Suppressor macrophage (primary cell): ENCODE measurements at places on chromosomes 5 and 9.
A peak's percentile ranks its signal among the peaks of the same experiment; 100 is the strongest.

DNA sequence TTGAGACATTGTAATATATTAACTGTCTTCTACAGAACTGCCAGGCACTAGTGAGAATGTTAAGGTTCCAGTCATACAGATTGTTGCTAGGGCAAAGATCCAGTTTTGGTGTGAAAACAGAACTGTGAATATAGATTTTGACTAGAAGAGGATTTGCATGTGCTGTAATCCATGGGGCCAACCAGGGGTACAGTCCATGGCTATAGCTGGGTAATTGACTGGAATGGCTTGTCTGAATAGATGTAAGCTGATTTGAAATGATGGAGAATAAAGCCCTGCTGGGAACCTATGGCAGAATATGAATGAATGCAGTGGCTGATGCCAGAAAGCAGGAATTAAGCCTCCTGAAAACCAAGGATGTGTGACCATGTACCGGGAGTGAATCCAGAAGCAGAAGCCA lies 748.5 kb upstream of the CDH10 start:
- DNase-seq: no peak

DNA sequence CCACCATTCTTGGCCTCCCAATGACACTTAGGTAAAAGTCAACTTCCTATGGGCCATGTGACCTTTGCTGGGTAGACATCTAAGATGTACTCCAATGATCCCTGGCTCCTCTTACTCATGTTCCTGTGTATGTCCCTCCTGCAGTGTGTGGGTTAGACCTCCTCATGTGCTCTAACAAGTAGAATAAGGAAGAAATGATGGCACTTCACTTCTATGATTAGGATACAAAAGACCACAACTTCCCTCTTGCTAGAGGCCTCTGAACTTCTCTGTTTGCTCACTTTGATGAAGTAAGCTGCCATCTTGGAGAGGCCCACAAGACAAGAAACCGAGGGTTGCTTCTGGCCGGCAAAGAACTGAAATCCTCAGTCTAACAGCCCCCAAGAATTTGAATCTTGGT lies 131.8 kb downstream of the TAF11L14 start:
- DNase-seq: peak; percentile 73

DNA sequence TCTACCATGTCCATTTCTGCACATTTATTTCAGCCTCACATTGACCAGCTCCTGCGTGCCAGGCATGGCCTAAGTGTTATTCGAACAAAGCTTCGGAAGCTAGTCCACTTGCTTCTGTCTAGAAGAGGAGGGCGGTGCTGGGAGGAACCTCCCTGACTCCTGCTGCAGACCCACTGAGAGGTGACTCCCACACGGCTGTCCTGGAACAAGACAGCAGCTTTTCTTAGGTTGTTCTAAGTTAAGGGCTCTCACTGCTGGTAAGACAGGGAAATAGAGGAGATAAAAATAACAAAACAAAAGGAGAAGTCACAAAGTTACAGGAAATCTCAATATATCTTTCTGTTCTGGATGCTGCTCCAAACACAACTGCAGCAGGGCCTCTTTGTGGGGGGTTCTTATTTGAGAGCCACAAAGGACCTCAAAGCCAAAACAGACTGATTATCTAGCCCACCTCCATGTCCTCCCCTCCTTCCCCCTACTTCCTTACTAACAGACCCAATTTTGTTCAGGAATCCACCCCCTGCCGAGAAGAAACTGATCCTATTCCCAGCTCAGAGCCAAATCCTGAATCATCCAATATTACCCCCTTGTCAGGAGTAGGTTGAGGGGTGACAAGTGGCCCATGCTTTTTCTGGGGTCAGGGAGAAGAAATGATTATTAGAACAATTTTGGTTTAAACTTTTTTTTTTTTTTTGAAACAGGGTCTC lies 28.4 kb upstream of the KCNIP1 start:
- peak; percentile 40 for DNase-seq

- no peak for DNase-seq
These were observed 100.3 kb downstream of the UNC13B start for GRCh38 chr9:35262064-35262463.

GRCh38 chr5:72434056-72434780 lies 73.0 kb downstream of the ZNF366 start:
- DNase-seq: no peak

DNA sequence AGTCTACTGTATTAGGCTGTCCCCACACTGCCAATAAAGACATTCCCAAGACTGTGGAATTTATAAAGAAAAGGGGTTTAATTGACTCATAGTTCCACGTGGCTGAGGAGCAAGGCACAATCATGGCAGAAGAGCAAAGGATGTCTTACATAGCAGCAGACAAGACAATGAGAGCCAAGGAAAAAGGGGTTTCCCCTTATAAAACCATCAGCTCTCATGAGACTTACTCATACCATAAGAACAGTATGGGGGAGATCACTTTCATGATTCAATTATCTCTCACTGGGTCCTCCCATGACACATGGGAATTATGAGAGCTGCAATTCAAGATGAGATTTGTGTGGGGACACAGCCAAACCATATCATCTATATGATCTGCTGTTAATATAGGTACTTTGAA lies 14.8 kb upstream of the FSTL4 start:
- no peak for DNase-seq

GRCh38 chr9:81682797-81683196 lies 6.5 kb downstream of the TLE1 start:
- DNase-seq: peak; percentile 42

- no peak for DNase-seq
These were observed 323.3 kb downstream of the ASTN2 start for GRCh38 chr9:117091529-117091928.

DNA sequence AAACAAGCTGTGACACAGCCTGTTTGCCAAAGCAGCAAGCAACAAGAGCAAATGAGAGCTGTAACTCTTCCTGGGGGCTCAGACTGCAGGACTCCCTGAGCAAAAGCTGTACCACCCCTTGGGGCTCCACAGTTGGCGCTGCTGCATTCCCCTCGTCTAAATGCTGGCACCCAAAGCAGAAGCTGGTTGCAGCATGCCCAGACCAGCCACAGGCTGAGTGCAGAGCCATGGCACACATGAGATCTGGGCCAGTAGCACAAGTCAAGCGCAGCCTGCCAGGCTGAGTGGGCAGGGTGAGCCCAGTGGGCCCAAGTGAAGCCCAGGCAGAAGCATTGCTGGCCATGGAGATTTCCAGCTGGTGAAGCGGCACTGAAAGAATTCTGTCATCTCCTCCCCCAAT lies 157.3 kb upstream of the GRAMD2B start:
- DNase-seq: no peak

DNA sequence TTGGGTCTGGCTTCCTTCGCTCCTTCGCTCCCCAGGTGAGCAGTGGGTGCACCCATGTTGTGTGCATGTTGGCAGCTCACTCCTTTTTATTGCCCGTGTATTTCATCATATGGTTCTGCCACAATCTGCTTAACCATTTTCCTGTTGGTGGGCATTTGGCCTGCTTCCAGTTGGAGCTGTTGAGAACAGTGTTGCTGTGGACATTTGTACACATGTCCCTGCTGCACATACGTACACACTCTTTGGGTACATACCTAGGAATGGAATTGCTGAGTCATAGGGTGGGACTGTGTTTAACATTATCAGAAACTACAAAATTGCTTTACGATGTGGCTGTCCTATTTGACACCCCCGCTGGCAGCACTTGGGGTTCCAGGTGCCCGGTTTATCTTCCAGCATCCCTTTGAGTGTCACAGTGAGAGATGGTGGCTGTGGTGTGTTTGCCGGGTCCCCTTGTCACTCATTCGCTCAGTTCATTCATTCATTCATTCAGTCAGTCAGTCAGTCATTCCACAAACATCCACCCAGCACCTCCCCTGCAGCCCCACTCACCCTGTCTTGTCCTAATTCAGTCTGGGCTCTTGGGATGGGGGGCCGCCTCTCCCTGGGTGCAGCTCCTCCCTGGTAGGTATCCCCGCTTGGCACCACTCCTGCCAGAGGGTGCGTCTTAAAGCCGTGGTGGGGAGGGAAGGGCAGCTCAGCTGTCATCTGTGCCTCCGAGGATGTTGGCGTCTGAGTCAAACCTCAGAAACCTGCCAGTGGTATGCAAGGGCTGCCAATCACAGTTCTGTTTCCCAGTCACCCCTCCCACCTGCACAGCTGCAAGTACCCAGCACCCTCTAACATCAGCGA lies 7.9 kb upstream of the FIBCD1 start:
- no peak for DNase-seq

DNA sequence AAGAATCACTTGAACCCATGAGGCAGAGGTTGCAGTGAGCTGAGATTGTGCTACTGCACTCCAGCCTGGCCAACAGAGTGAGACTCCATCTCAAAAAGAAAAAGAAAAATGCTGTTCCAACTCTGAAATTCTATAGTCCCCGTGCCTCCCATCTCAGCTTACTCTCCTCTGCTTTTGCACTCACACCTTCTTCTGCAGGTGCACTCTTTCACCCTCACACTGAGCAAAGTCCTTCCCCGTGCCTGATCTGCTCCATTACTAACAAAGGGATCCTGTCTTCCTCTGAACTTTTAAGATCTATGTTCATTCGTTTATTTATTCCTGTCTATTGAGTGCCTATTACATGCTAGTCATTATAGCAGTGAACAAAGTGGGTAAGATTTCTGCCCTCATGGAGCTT lies 47.8 kb downstream of the SUSD1 start:
- no peak for DNase-seq

DNA sequence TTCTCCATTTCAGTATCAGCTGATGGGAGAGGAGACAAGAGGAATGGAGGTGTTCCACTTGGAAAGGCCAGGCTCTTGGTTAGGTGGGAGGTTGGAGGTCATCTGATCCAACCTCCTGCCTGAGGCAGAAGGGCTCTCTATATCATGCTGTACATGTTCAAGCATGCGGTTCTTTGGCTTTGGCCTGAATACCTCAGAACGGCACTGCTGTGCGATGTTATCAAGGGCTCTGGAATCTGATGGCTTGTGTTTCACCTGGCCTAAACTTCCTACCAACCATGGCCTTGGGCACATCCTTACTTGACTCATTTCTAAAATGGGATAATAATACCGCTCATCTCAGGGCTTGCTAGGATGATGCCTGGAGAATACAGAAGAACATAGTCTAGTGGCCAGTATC lies 90.1 kb upstream of the FAM169A start:
- no peak for DNase-seq

DNA sequence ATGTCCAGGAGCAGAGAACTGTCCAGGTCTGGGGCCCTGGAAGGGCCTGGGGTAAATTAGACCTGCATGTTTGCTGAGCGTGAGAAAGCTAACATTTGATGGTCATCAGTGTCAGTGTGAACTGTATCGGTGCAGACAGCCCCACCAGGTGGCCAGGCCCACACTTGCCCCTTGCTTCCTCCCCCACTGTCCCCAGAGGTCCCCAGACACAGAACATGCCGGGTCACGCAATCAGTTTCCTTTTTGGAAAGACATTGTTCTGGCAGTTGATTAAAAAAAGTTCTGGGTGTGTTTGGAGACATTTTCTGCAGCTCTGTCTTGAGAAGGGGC lies 1.5 kb downstream of the NKD2 start:
- DNase-seq: no peak

GRCh38 chr9:84146893-84147710 lies 166.5 kb downstream of the RMI1 start:
- peak; percentile 55 for DNase-seq

GRCh38 chr5:155402927-155403640 lies 389.5 kb downstream of the KIF4B start:
- DNase-seq: no peak
